ENCODE measurements at places on chromosomes 7 and 10.

- DNase-seq = no peak
These were observed 407.5 kb upstream of the PRKCQ start for GRCh38 chr10:6987536-6987945.

DNA sequence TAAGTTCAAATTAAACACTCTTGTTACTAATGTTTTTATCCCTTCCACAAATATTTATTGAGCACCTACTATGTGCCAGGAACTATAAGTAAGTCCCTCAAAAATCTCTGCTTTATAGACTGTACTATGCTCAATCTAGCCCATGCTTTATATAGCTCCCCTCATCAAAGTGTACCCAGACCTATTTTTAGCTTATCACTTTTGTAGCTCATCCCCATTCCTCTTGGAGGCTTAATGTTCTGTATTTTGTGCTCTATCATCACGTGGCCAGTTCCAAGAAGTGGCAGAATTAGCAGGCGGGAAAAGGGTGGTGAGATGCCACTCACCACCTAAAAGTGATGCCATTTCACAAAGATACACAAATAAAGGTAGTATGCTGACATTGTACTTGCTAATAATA, 138.1 kb upstream of the BET1 start:
- no peak for DNase-seq

DNA sequence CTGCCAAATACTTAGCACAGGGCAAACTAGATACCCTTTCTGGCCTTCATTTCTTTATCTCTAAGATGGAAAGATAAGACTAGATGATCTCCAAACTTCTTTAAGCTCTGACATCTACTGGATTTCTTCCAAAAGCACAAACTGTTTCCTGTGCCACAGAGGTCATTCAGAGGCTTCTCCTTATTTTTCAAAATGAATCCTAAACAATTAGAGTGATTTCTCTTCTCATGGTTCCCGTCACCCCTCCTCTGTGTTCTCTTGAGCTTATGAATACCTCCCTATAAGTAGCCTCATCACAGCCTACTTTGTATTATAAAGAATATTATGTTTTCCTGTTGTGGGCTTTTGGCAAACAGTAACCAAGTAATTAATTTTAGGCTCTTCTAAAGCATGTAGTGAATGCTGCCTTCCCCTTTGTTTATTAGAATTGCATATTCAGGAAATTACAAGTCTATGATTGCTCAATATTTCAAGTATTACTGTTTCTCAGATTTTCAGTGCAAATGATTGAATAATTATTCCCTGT, 179.5 kb downstream of the REEP3 start:
- no peak for DNase-seq

DNA sequence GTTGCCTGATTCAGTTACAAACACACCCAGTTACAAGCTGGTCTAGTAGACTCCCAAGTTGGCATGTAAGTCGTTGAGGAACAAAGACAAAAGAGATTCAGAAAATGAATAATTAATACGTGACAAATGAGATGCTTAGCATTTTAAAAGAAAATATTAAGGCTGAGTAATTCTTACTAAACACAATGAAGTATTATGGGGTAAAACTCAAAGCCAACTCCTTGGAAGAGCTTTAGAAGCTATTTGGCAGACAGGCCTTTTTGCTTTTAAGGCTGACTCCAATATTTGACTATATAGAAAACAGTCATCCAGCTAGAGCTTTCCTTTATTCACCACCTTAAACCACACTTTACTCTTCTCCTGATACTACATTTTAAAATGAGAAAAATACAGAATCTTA, 5.4 kb downstream of the TRDMT1 start:
- no peak for DNase-seq

DNA sequence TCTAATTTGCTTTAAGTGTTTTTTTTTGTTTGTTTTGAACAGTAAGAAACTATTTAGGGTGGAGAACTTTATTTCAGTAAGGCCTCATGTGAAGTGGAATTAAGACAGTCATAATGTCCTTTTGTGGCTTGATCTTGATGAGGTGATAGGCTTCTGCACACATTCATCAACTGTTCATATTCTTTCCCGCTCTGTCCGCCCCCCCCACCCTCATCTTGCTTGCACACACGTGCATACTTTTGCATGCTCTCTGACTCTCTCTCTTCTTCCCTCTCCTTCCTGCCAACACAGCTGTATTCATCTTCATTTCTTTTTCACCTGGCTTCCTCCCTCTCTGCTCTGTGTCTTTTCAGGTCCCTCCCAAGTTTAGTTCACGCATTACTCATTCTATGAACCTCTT, 429.6 kb downstream of the AUTS2 start:
- DNase-seq = no peak

- no peak for DNase-seq
These were observed 350.1 kb downstream of the PRPF18 start for GRCh38 chr10:13936826-13937225.

DNA sequence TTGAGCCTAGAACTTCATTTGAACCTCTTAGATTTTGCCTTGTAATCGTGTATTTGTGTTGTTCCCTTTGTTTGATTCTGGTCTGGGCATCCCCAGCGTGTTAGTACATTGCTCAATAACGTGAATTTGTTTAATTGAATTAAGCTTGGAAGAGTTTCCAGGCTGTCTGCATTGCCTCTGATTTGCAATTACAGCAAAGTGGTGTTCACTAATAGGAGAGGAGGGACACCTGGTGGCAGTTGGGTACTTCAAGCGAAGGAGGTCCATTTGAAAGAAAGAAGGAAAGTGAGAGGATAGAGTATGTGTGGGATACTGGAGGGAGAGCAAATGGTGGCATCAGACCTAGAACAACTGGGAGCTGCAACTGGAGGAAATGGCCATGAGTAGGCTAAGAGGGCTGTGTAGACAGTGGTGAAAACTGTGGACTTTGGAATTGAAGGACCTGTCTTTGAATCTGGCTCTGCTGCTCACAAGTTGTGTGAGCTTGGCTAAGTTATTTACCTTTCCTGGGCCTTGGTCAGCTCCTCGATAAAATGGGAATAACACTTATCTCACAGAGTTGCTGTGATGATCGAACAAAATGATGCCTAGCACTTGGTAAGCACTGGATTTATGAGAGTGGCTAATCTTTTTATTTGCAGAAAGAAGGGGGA, 15.1 kb downstream of the LSMEM1 start:
- peak; percentile 55 for DNase-seq

GRCh38 chr7:79287981-79288380, 165.5 kb downstream of the MAGI2 start:
- DNase-seq = no peak

All from heart left ventricle (tissue), 16 donors.